ENCODE measurements at places on chromosomes 6 and 20. TPM values are rescaled to one million over a fixed set of nuclear protein-coding genes. Genes with fewer than 3 reads are reported as not detected.
A peak's percentile ranks its signal among the peaks of the same experiment; 100 is the strongest.

The AKAP12 gene
- total RNA-seq, result 29.1 TPM

- no peak overlapping the region for H3K27ac ChIP-seq
- H3K4me1 ChIP-seq, result no peaks in the 10 kb centered on the region
- H3K36me3 ChIP-seq, result no peaks in the 10 kb centered on the region
- no peak for DNase-seq
These were observed 280.8 kb downstream of the SOX4 start for GRCh38 chr6:21874372-21874771.

- DNase-seq, result peak; percentile 16
- no peak overlapping the region for H3K27ac ChIP-seq
- H3K36me3 ChIP-seq, result no peaks in the 10 kb centered on the region
- H3K4me1 ChIP-seq, result peaks cover 92% of the 10 kb centered on the region
- no peaks in the 10 kb centered on the region for H3K27me3 ChIP-seq
These were observed 121.0 kb downstream of the PREX1 start for GRCh38 chr20:48706710-48707365.

The GRM1 gene
- total RNA-seq, result not detected

DNA sequence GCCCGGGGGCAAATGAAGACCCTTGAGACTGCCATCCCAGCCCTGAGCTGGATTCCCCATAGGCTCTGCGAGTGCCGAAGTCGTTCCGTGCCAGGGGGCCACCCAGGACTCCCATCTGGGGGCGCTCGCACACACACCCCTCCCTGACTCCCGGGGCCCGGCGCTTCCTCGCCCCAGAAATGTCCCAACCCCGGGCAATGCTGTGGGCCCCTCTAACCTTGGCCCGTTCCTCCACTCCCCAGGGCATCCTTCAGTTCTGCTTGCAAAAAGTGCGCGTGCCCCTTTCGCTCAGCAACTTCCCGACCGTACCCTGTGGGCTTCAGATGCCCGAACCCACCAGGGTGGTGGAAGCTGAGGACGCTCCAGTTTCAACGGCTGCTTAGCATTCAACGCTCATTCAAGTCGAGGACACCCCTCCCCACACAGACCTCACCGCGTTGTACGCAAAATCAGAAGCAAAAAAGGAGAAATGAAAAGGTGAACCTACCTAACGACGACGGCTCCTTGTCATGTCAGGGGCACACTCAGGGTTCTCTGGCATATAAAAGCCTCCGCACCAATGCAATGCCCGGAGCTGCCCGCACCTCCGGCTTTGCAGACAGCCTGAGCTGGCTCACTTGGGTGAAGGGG lies 25.3 kb downstream of the RIPOR2 start:
- no peaks in the 10 kb centered on the region for H3K4me1 ChIP-seq
- H3K27ac ChIP-seq, result no peak overlapping the region
- no peaks in the 10 kb centered on the region for H3K27me3 ChIP-seq
- peak; percentile 76 for DNase-seq

The CYP21A2 gene
- 0.47 TPM for total RNA-seq

GRCh38 chr6:56944661-56945060 lies 10.2 kb upstream of the BEND6 start:
- H3K27me3 ChIP-seq, result no peaks in the 10 kb centered on the region
- DNase-seq, result no peak
- no peak overlapping the region for H3K4me3 ChIP-seq

GRCh38 chr6:150377211-150377781 lies 8.5 kb downstream of the IYD start:
- no peak overlapping the region for H3K4me3 ChIP-seq
- no peaks in the 10 kb centered on the region for H3K36me3 ChIP-seq
- H3K4me1 ChIP-seq, result no peaks in the 10 kb centered on the region
- no peaks in the 10 kb centered on the region for H3K27me3 ChIP-seq
- DNase-seq, result peak; percentile 70

- H3K36me3 ChIP-seq, result no peaks in the 10 kb centered on the region
- H3K4me1 ChIP-seq, result no peaks in the 10 kb centered on the region
- H3K27me3 ChIP-seq, result no peaks in the 10 kb centered on the region
- no peak overlapping the region for H3K4me3 ChIP-seq
- DNase-seq, result no peak
These were observed 82.7 kb downstream of the FARS2 start for GRCh38 chr6:5343998-5344397.

The FABP7 gene
- total RNA-seq, result not detected

The OR12D3 gene
- not detected for total RNA-seq

- no peaks in the 10 kb centered on the region for H3K27me3 ChIP-seq
- DNase-seq, result no peak
- peak overlapping the region; percentile 88 for H3K27ac ChIP-seq
- peaks cover 66% of the 10 kb centered on the region for H3K4me1 ChIP-seq
These were observed 717 bp downstream of the MRPL14 start for GRCh38 chr6:44126320-44127149.

DNA sequence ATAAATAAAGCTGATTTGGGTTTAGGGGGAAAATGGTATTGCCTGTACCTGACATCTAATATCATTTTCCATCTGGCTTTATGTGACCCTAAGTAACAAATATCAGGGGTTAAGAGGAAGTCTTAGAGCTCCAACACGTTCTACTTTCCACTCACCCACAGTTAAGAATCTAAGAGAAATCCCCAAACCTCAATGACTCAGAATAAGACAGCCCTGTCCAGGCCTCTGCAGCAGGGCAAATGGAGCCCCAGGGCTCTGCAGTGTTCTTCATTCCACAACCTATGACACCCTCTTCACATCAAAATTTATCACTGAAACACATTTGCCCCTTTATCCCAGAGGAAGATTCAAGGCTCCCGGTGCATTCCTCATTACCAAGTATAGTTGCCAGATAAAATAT lies 20.3 kb upstream of the TENT5A start:
- H3K27ac ChIP-seq, result no peak overlapping the region
- no peak overlapping the region for H3K4me3 ChIP-seq

The UBE2C gene
- total RNA-seq, result 5.9 TPM

GRCh38 chr6:87122477-87122876 lies 27.6 kb upstream of the CGA start:
- H3K27me3 ChIP-seq, result peaks cover 7% of the 10 kb centered on the region
- H3K4me3 ChIP-seq, result no peak overlapping the region
- DNase-seq, result no peak
- H3K4me1 ChIP-seq, result no peaks in the 10 kb centered on the region
- H3K36me3 ChIP-seq, result no peaks in the 10 kb centered on the region

GRCh38 chr6:142706210-142706609 lies 238.8 kb downstream of the HIVEP2 start:
- peaks cover 52% of the 10 kb centered on the region for H3K4me1 ChIP-seq
- H3K27ac ChIP-seq, result no peak overlapping the region

DNA sequence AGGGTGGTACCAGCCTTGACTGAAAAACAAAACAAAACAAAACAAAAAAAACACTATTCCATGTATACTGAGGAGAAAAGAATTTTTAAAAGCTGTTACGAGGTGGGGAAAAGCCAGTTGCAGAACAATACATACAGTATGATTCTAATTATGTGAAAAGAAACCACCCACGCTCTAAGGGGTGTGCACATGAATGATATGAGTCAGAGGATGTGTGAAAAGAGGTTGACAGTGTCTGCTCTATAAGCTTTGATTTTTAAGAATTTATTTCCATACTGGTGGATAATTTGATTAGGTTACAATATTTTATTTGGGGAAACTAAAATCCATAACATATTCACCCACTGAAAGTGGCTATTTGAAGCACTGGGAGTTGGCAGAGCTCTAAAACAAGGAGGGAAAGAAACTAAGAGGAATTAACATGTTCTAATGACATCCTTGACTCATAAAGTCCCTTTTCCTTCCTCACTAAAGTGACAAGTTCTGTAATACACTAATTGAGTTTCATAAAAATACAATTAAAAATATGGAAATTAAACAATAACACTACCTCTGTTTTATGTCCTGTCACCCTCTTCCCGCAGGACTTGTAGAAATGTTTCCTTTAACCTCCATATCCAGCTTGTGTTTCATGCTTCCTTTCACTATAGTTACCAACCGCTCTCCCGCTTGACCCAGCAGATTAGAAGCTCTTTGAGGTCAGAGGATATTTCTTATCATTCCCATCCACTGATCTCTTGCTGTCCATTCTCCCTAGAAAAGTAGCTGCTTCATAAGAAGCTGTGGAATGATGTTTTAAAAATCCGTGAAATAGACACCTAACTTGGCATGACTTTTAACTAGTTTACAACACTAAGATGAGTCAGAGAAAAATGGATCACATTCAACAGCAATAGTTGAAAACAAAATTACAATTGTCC lies 118.6 kb upstream of the CCDC28A start:
- H3K27ac ChIP-seq, result no peak overlapping the region
- H3K27me3 ChIP-seq, result no peaks in the 10 kb centered on the region
- H3K36me3 ChIP-seq, result no peaks in the 10 kb centered on the region

- H3K27me3 ChIP-seq, result no peaks in the 10 kb centered on the region
- no peak overlapping the region for H3K4me3 ChIP-seq
- peak overlapping the region; percentile 79 for H3K27ac ChIP-seq
- peak; percentile 33 for DNase-seq
These were observed 26.1 kb downstream of the MANBAL start for GRCh38 chr20:37315452-37316110.

GRCh38 chr6:13397359-13398068 lies 69.2 kb upstream of the TBC1D7 start:
- H3K4me3 ChIP-seq, result no peak overlapping the region
- H3K27ac ChIP-seq, result peak overlapping the region; percentile 37
- peaks cover 23% of the 10 kb centered on the region for H3K4me1 ChIP-seq
- H3K27me3 ChIP-seq, result no peaks in the 10 kb centered on the region
- no peak for DNase-seq

The HLA-DOB gene
- total RNA-seq, result 1.5 TPM

The PRRC2A gene
- total RNA-seq, result 151 TPM

The RNF217 gene
- total RNA-seq, result 17.2 TPM

The YWHAB gene
- total RNA-seq, result 228 TPM

DNA sequence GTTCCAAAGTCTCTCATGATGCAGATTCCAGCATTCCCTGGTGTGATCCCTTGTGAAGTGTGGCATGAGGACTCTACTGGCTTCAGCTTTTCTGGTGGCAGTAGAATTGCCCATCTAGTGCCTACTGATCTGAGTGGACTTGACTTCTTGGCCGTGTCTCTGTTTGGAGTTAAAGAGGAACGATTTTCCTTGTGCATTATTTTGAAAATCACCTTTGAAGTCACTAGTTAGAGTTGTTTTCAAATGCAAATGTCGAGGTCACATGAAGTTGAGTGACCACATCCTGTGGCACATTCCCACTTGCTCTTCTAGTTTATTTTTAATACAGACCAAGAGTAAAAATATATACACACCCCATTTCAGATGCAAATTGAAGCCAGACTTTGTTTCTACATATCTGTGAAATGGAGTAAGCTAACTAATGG lies 270.7 kb upstream of the TAB2 start:
- peaks cover 3% of the 10 kb centered on the region for H3K4me1 ChIP-seq
- no peak overlapping the region for H3K4me3 ChIP-seq
- H3K27ac ChIP-seq, result no peak overlapping the region
- DNase-seq, result no peak

GRCh38 chr6:92716638-92717037 lies 702.7 kb downstream of the EPHA7 start:
- no peaks in the 10 kb centered on the region for H3K4me1 ChIP-seq
- no peak overlapping the region for H3K4me3 ChIP-seq
- no peak for DNase-seq
- H3K27ac ChIP-seq, result no peak overlapping the region

GRCh38 chr6:12478921-12479320 lies 188.8 kb downstream of the EDN1 start:
- H3K4me3 ChIP-seq, result no peak overlapping the region
- no peaks in the 10 kb centered on the region for H3K4me1 ChIP-seq
- H3K36me3 ChIP-seq, result no peaks in the 10 kb centered on the region

DNA sequence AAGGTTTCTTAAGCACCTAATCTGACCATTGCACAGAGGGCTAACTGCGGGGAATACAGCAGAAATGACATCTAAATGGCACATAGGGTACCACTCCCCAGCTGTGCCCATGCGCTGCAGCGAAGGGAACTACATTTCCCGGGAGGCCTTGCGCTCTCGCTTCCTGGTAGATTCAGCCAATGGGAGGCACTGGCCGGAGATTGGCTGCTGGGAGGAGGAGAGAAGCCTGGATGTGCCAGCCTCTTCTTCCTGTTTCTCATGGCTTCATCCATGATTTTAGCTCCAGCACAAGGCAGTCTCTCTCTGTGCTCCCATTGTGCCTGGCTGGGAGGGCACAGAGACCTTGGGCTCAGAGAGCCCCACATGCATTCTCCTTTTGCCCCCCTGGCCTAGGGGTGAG lies 101.7 kb upstream of the FOXA2 start:
- H3K36me3 ChIP-seq, result no peaks in the 10 kb centered on the region
- no peak overlapping the region for H3K27ac ChIP-seq
- H3K4me1 ChIP-seq, result peaks cover 28% of the 10 kb centered on the region
- H3K27me3 ChIP-seq, result no peaks in the 10 kb centered on the region

GRCh38 chr6:7389162-7389450 lies 436 bp downstream of the CAGE1 start:
- no peak for DNase-seq
- H3K36me3 ChIP-seq, result no peaks in the 10 kb centered on the region
- peaks cover 28% of the 10 kb centered on the region for H3K4me1 ChIP-seq
- no peaks in the 10 kb centered on the region for H3K27me3 ChIP-seq
- peak overlapping the region; percentile 83 for H3K4me3 ChIP-seq

GRCh38 chr6:38750968-38751615 lies 36.0 kb downstream of the DNAH8 start:
- no peaks in the 10 kb centered on the region for H3K36me3 ChIP-seq
- DNase-seq, result no peak
- H3K4me1 ChIP-seq, result no peaks in the 10 kb centered on the region

DNA sequence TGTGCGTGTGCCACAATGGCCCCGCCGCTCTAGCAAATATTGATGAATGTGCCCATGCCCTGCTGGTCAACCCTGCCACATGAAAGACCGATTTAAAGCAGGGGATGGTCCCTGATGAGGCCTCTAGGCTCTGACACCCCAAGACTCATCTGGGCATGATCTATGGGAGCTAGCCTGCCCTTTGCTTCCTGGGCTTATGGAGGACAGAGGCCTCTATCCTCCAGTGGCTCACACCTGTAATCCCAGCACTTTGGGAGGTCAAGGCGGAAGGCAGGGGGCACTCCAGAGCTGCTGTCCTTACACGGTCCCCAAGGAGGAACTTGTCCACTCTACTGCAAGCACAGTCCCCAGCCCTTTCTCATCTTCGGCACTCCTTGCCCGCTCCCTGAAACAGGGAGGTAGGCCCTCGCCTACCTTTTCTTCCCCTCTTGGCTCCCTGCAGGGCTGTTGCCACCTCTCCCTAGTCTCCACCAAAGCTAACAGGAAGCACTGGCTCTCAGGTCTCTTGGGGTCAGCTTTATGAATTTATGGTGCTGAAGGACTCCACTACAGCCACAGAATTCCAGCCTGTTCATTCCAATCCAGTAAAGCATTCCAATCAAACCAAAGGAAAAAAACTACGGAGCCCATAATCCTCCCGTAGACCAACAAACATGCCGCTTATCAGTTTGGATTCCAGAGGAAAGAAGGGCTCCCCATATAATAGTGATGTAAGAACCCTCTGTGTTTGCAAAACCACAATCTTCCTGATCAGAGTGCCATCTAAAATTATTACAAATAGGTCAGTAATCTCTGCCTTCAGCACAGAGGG lies 48.7 kb upstream of the FOXQ1 start:
- no peak overlapping the region for H3K4me3 ChIP-seq
- H3K36me3 ChIP-seq, result no peaks in the 10 kb centered on the region
- DNase-seq, result no peak
- H3K27ac ChIP-seq, result no peak overlapping the region
